GM23338 (cell line): ENCODE measurements at places on chromosomes 16 and 17. TPM values are rescaled to one million over a fixed set of nuclear protein-coding genes. Genes with fewer than 3 reads are reported as not detected.

The C16orf82 gene
- not detected in 2 replicates for total RNA-seq

The PPP1R9B gene
- total RNA-seq, result 10.1 and 10.5 TPM in 2 replicates

The RNU2-1 gene
- total RNA-seq, result not detected in 2 replicates

DNA sequence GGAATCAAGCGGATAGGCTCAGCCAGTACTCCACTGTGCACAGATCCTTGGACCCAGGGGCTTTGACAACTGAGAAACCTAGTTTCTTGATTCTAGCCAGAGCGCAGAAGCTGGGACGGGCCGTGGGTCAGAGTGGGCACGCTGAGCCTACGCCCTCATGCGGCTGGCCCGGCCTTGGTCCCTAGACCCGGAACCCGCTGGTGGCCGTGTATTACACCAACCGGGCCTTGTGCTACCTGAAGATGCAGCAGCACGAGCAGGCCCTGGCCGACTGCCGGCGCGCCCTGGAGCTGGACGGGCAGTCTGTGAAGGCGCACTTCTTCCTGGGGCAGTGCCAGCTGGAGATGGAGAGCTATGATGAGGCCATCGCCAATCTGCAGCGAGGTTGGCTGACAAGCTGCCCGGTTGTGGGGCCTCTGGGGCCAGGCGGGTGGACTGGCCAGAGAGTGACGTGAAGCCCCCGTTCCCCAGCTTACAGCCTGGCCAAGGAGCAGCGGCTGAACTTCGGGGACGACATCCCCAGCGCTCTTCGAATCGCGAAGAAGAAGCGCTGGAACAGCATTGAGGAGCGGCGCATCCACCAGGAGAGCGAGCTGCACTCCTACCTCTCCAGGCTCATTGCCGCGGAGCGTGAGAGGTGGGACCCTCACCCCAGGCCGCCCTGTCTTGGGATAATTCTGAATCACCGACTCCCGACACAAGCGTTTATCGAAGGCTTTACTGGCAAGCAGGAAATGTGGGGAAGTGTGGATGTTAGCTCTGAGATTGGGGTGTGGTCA is 946 bp downstream of the STUB1 start:
- peak; percentile 66 for DNase-seq

DNA sequence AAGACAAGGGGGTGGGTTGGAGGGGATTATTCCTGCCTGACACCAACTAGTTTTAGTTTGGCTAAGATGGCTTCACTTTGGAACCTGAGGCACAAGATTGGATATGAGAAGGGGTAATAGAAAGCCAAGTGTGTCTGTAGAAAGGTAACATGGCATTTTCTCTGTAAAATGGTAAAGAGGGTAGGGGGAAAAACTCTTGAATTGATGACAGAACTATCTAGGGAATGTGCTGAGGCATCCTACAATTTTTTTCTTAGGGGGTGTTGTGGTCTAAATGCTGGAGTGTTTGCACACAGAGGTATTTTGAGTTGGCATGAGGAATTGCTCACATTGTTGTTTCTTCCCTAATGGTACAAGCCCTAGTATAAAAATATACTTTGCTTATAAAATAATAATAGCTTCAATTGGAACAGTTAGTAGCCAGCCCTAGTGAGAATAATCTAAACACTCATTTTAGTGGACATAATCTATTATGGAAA is 25.8 kb downstream of the YPEL2 start:
- no peak for DNase-seq

DNA sequence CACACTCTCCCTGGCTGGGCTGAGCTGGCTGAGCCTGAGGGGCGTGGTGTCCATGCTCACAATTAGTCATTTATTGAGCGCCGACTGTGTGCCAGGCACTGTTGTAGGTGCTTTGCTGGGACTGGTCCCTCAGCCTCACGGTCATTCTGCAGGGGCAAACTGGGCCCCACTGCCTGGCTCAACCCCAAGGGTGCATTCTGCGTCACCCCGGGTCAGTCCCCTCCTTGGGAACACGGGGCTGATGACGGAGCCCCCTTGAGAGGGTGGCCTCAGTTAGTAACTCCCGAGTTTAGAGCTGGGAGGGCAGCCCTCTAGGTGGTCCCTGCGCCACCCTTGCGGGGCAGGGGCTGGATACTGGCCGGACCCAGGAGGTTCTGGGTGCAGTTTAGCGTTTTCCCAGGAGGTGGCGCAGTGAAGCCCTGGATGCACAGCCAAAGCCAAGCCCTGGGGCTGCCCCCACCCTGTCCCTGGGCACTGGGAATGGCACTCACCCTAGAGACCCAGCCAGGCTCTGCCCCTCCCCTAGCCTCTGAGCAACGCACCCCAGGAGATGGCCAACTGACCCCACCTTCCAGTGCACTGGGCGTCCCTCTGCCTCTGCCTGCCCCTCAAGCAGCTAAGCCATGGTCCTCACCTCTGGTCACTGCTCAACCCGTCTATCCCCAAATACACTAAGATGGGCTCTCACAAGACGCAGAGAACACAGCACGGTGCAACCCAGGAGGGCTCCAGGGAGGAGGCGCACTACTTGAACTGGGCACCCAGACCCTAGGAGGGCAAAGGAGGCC is 243.2 kb upstream of the GSE1 start:
- DNase-seq, result peak; percentile 79

GRCh38 chr16:57899771-57900661 is 70.9 kb downstream of the CNGB1 start:
- DNase-seq, result peak; percentile 86

DNA sequence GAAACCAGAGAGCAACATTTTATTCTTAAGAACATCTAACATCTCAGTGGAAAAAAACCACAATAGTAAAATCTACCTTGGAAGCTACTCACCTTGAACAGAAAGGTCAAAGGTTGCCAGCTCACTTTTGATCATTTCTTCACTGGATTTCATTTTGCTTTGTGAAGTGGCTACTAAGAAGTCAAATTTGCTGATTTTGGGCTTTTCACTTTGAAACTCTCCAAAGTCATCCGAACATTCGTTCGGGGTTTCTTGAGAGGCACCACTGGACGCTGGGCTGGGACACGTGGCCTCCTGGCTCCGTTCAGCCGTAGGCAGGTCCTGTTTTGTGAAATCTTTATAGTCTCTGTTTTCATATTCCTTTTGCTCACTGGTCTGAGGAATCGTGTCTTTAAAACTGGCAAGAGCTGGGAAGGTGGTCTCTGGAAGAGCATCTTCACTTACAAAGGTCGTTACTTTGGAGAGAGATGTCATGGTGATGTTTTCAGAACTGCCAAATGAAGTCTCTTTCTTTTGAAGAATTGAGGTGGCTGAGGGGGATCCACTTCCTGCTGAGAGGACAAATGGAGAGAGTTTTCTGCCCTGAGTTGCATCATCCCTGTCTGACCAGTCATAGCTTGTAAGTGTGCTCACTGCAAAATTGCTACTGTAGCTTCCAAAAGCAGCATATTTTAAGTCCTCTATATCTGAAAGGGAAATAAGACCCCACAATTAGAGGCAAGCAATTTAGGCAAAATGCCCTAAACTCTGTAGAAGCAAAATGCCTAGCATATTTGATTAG is 52.4 kb downstream of the DUSP14 start:
- peak; percentile 12 for DNase-seq

DNA sequence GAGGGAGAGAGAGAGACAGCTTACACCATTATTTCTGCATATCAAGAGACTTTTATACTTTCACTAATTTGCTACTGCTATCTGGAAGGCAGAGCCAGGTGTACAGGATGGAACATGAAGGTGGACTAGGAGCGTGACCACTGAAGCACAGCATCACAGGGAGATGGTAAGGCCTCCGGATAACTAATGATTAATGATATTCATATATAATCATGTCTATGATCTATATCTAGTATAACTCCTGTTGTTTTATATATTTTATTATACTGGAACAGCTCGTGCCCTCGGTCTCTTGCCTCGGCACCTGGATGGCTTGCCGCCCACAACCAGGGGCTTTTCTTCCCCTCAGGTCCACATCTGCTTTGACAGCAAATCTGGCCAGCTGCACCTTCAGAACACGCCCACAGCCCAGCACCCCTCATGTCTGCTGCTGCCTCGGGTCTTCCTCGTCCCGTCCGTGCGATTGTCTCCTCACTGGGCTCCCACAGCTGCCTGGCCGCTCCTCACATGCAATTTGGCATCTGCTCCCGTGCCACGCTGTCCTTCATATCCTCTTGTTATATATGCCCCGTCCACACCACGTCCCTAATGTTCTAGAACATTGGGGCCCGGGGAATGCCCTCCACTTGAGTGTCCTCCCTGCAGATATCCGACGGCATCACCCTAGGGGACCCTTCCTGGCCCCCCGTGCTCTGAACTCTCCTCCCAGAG is 10.2 kb upstream of the DEF8 start:
- DNase-seq, result no peak

GRCh38 chr16:74291577-74292208 is 4.9 kb upstream of the PSMD7 start:
- DNase-seq, result no peak

- DNase-seq, result peak; percentile 36
Observed at GRCh38 chr16:51149251-51149661, 1.8 kb downstream of the SALL1 start.

DNA sequence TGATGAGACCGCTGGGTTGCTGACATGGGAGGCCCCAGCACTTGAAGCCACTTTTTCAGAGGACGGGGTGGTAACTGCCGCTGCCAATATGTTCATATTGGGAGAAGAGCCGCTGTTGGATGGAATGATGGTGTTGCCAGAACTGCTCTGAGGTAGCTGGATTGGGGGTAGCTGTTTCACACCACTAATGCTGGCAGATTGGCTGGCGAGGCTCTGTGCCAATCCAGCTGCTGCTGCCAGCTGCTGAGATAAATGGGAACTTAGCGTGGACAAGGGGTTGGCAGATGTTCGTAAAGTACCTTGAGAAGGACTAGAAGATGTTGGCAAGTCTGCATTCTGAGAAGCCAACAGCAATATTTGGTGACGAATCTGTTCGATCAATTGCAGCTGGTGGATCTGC is 10.0 kb downstream of the SALL1 start:
- DNase-seq, result no peak
